Hepatic stellate cell (primary cell): ENCODE measurements at places on chromosomes 7 and 10.

DNA sequence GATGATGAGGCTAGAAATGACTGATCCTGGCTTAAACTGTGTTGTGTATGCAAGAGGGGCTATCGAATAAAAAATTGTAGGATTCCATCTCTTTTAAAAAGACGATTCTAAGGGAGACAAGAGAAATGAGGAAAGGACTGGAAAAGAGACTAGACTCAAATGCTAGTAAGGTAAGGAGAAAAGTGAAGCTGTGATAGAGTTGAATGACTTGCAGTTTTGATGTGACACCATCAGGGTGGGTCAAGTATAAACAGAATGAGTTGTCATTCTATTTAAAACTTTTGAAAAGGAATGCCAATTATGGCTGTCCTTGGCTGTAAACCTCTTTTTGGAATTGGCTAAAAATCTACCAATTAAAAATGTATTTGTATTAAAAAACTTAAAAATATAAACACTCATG lies 184.5 kb upstream of the PHF14 start:
- DNase-seq: no peak

GRCh38 chr10:88244781-88245625 lies 338.1 kb downstream of the RNLS start:
- DNase-seq: no peak

GRCh38 chr10:70432561-70433263 lies 8.8 kb downstream of the NODAL start:
- DNase-seq: no peak

DNA sequence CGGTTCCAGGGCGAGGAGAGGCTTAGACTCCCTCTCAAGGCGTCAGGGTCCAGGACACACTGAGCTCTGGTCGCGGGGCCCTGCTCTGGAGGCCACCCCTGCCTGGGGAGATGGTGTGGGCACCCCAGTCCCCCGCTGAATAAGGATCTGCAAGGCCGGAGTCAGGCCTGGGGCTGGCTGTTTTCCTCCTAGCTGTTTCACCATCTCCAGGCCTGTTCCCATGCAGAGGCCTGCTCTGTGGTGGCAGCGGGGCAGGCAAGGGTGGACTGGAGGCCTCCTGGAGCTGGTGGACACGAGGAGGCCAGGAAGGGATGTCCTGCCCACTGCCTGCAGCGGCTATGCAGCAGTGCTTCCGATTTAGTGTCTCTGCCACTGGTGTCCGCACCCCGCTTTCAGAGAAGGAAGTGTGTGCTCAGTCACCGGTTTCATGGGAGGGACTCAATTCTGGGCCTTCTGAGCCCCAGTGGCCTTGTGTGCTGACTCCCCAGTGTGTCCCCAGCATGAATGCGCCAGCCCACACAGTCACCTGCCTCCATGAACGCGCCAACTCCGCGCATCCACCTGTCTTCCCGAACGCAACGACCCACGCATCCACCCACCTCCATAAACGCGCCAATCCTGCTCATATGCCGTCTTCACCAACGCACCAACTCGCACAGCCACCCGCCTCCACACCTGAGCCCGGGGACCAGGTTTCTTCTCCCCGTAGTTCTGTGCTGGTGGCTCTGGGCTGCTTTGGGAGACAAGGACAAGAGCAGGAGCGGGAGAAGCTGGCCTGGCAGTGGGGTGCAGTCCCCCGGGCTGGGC lies 14.5 kb upstream of the GPR146 start:
- no peak for DNase-seq

DNA sequence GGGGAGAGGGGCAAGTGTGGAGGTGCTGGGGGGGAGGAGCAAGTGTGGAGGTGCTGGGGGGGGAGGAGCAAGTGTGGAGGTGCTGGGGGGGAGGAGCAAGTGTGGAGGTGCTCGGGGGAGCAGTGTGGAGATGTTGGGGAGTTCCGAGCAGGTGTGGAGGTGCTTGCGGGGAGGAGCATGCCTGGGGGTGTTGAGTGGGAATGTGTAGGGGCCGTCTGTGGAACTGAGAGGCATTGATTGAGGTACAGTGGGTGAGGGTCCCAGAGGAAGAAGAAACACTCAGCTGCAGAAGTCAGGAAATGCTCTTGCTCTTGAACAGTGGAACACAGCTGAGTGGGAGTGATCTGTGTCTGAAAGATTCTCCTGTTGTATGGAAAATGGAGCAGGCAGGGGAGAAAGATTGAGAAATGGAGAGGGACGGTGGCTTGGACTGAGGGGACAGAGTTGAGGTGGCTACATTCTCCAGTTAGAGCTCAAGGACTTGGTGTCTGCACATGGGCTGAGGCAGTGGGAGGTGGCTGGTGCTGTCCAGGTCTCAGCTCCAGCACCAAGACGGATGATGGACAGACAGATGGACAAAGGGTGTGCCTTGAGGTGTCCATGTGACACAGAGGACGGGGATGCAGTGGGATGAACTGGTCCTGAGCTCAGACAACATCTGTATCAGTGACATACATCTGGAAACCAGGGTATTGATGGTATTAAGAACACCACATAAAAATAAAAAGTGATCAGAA lies 25.2 kb upstream of the NCAPG2 start:
- DNase-seq: no peak

DNA sequence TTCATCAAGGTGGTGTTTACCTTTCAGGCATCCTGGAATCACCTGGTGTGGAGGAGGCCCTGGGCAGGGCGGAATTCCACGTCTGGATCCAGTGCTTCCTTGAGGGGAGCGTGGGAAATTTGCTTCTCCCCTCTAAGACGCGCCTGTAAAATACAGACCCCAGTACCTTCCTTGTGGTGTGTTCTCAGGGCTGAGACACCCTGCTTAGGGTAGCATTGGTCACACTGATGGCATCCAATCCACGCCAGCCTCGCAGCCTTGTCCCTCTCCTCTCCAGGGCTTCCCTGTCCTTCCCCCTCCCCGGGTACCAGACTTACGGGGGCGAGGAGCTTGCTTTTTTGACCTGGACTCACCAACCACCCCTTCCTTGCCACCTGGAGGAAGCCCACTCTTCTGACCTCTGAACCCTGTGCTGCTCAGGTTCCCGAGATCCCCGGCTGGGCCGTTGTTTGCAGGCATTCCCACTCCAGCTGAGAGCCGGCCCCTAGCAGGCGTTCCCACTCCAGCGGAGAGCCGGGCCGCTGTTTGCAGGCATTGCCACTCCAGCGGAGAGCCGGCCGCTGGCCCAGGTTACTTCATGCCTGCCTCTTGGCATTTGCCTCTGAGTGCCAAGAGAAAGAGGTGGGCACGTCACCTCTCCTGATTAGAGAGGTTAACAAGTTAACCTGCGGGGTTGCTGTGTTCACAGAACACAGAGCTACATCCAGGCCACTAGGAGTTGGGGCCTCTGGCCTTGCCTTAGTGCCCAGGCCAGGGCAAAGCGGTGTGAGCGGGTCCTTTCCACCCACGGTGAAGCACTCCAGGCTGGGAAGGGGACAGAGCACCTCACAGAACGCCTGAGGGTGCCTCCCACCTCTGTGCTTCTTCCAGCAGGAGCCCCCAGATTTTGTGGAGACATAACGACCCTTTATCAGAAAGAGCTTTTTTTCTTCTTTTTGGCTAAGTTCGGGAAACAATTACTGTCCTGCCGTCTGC lies 254.0 kb upstream of the PPP2R2D start:
- DNase-seq: no peak

GRCh38 chr7:17672783-17673182 lies 267.5 kb downstream of the SNX13 start:
- no peak for DNase-seq

GRCh38 chr10:111879969-111880368 lies 303.6 kb downstream of the GPAM start:
- DNase-seq: no peak
